Activated T-cell treated with anti-CD3 and anti-CD28 coated beads, Interleukin-2, amount 50 U/mL, for 48 hours (primary cell): ENCODE measurements at places on chromosomes 6 and 20.

DNA sequence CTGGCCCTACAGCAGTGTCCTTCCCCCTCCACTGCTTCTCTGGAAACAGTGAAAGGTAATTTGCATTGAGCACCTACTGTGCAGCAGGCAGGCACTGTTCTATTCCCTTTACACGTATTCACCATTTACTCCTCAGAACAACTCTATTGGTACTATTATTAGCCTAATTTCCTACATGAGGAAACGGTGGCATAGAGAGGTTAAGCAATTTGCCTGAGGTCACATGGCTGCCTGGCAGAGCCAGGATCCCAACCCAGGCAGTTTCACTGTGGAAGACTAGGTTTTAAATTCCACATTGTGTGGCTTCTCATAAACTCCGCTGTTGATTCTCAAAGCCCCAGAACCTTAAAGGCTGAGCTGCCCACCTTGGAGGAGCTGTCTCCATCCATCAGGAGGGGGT lies 72.7 kb downstream of the CLIC5 start:
- DNase-seq = no peak

- no peak for DNase-seq
Measured at GRCh38 chr20:13857961-13858360, 73.1 kb downstream of the NDUFAF5 start.

GRCh38 chr20:6838181-6838826 lies 70.8 kb downstream of the BMP2 start:
- DNase-seq = no peak

DNA sequence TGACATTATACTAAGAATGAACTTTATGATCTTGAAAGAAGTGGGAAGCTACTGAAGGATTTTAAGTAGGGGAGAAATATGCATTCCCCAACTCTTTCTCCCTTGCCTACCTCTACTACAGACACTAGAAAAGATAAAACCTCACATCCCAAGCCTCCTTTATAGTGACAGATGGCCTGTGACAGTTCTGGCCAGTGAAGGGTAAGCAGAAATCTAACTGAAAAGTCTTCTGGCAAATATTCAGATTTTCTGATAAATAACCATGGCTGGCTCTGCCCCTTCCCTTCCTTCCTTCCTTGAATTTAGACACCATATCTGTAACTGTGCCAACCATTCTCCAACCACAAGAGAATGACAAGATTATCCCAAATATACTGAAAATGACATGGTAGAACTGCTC lies 10.2 kb upstream of the BEND6 start:
- no peak for DNase-seq

DNA sequence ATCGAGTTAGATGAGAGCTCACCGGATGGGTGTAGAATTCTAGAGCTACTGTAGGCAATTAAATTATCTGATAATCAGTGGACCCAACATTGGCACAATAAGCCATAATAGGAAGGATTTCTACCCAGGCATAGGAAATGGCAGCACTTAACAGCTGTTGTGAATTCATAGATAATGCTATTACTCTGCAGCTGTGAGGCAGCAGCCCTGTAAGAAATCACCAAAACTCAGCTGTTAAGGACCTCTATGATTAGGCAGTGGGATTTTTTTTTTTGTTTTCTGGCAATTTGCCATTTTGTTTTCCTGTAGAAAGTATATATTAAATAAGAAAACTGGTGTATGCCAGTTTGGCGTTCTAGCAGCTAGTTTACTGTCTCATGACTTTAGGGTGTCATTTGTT lies 609.1 kb upstream of the SLC35B3 start:
- DNase-seq = no peak

GRCh38 chr20:63701329-63702035 lies 5.0 kb downstream of the TNFRSF6B start:
- no peak for DNase-seq

DNA sequence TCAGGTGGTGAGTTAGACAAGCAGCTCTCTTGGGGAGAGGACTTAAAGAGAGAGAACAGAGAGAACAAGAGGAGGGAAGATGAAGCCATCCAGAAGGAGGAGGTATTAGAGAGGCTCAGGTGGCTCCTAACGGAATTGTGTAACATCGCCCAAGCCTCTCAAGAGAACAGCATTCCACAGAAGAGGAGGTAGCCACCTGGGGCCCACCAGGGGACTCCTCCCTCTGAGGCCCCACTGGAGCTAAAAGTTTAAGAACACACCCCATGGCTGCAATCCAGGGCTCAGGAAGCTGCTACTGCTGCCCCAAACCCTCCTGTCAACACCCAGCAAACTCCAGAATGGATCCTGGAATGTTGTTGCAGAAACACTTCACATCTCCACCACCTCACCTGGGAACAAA lies 23.6 kb upstream of the MDFI start:
- DNase-seq = no peak

DNA sequence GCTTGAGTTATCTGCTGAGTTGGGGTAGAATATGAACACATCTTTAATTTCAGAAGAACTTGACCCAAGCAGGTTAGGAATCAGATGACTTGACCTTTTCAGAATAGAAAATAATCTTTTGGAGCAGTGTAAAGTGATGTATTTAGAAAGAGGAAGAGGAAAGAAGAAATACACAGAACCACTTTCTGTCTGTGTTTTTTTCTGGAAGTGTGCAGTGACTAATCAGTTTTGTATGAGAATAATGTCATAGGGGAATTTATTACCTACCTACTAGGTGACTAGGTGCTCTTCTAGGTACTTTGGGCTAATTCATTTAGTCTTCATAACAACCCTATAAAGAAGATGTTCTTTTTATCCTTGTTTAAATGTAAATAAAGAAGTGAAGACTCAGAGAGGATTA lies 3.0 kb downstream of the PPP1R14C start:
- DNase-seq = no peak

- DNase-seq = no peak
Measured at GRCh38 chr6:30035784-30036183, 25.3 kb upstream of the POLR1H start.

GRCh38 chr6:84059082-84059481 lies 25.5 kb downstream of the MRAP2 start:
- no peak for DNase-seq

DNA sequence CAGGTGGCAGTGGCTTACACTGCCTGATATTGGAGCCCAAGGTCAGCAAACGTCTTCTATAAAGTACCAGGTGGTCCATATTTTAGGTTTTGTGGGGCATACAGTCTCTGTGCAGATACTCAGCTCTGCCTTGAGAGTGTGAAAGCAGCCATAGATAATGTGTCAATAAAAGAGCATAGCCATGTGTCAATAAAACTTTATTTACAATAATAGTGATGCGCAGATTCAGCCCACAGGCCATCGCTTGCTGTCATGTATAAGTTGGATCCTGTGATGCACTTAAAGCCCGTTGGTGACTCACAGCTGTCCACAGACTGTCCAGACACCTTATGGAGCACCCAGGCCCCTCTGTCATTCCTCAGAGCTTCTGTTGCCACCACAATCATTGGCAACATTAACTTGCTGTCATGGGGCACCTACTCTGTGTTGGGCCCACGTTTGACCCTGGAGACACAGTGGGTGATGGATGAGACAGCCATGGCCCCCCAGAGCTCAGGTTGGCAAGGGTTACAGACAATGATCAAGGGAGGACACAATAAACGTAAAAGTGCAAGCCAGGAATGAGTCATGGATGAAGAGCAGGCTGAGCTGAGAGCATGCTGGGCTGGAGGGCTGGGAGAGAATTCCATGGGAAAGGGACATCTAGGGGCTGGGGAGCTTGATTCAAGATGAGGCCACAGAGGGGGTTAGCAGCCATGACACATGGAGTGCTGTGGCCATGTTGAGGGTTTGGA lies 173.6 kb downstream of the TAF4 start:
- DNase-seq = no peak

DNA sequence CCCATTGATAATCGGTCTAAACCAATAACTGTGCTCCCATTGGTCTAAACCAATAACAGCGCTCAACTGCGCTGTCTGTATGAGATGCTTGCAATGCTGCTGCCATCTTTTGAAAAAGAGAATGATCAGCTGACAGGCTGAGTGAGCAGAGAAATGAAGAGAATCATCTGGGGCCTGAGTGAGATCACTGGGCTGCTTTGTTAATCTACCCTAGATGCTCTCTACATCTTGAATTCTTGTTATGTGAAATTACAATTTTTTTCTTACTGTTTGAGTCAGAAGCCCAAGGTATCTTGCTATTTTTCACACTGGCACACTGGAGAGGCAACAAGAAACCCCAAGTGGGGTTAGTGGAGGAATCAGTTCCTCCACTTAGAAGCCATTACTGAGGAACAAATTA lies 91.5 kb upstream of the GCM1 start:
- no peak for DNase-seq

- DNase-seq = no peak
Measured at GRCh38 chr6:16380220-16380809, 141.9 kb downstream of the GMPR start.

- no peak for DNase-seq
Measured at GRCh38 chr20:37407573-37408002, 61.6 kb downstream of the SRC start.

DNA sequence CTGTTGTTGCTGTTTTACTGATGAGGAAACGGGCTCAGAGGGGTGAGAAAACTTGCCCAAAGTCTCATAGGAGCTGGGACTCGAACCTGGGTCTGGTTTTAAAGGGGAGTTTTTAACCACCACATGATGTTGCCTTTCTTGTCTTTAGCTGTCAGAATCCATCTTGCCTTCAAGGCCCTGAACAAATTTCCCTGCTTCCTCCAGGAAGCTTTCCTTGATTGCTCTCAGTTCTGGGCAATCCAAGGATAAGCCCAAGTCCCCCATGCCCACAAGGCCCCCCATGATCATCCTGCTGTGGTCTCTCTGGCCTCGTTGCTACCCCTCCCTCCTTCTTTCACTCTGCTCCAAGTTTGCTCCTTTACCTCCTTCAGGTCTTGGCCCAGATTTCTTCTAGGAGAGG lies 73.5 kb downstream of the CD40 start:
- DNase-seq = no peak

- no peak for DNase-seq
Measured at GRCh38 chr20:49104365-49104648, 58.2 kb downstream of the CSE1L start.
